ENCODE measurements at places on chromosomes 12 and 14. TPM values are rescaled to one million over a fixed set of nuclear protein-coding genes. Genes with fewer than 3 reads are reported as not detected.

Gene ZNF26
- polyA plus RNA-seq, result 1.4 TPM

Gene HOXC10
- polyA plus RNA-seq, result 74.1 TPM

Gene ACOT2
- polyA plus RNA-seq, result 68.4 TPM

Gene CCDC184
- polyA plus RNA-seq, result 0.45 TPM

Gene SYNDIG1L
- polyA plus RNA-seq, result not detected

Gene FAM186B
- 1.00 TPM for polyA plus RNA-seq

Gene FERMT2
- 40.8 TPM for polyA plus RNA-seq

Gene TMEM233
- polyA plus RNA-seq, result 69.7 TPM

- DNase-seq, result no peak
Measured at GRCh38 chr14:105474483-105475268, at the start of gene CRIP2. Gene CRIP2 (plus strand): TSS chr14:105474821. CDS start chr14:105474863, 42 bp downstream.

- no peak for DNase-seq
Measured at GRCh38 chr12:52837781-52838608, 3.9 kb upstream of the KRT79 start.

DNA sequence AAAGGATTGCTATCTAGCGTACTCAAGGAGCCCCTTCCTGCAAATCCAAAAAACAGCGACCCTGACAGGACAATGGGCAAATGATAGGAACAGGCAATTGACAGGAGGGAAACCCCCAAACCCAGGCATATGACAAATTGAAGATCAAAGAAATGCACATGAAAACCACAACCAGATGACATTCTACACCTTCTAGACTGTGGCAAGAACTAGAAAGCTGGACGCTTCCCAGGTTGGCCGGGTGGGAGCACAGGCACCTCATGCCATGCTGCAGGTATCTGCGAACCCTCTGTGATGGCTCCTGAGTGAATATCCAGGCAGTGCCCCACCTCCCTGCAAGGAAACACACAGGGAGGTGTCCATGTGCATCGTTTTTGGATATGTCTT is 37.1 kb downstream of the CMKLR1 start:
- DNase-seq, result no peak

DNA sequence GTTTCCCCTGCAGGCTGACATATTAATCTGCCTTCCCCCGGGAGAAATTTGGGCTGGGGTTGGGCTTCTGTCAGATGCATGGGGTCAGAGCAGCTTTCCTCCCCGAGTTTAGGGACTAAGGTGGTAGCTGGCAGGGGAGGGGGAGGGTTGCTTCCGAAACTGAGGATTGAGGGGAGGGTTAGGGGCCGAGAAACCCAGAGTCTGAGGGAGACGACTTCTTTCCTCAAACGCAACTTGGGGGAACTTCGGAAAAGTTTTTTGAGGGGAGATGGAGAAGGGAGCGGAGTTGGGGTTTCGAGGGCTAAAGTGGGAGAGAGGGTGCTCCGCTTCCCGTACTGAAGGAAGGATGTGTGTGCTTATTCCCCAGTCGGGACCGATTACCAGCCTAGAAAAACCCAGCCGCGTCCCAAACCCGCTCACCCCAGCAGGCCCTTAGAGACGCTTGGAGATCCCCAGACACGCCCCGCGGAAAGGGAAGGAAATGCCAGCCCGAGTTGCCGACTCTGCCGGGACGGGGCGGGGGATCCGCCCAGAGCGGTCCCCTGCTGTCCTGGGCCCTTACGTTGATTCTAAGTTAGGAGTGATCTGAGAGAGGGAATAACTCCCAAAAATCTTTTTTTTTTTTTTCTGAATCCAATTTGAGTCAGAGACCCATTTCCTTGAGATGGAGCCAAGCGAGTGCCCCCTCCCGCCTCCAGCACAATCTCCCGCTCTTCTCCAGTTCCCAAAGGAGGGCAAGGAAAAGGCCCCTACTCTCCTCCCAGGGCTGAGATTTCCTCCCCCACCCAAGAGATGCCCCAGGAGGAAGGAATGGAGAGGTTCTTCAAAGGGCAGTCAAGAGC is 61.9 kb downstream of the SMUG1 start:
- peak; percentile 76 for DNase-seq

DNA sequence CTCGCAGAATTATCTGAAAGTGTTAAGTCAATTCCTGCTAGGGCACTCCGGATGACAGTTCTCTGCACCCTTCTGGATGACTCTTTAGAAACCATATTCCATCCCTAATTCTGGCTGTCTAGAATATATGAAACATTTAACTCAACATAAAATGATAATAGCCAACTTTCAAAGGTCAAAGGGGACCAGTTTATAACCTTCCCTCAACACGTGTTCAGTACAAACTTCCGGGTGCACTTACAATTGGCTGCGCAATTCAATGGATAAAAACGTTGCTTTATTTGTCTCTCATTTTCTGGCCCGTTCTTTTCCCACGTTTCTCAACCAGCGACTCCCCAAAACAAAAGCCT is 1.3 kb downstream of the SBNO1 start:
- DNase-seq, result no peak

DNA sequence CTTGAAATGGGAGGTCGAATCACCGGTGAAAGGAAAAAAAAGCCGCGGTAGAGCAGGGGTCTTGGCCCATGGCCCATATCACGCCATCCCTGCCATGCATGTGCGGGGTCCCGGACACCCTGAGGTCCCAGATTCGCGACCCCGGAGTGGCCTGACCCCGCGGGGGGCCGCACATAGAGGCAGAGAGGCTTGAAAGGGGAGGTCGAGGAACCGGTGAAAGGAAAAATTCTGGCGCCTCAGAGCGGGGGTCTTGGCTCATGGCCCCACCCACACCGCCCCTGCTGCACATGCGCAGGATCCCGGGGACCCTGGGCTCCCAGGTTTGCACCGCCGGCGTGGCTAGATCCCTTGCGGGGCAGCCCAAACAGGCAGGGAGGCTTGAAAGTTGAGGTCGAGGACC is 319.8 kb downstream of the ALG10 start:
- no peak for DNase-seq
